ENCODE measurements at places on chromosomes 7 and 10. TPM values are rescaled to one million over a fixed set of nuclear protein-coding genes. Genes with fewer than 3 reads are reported as not detected.
A peak's percentile ranks its signal among the peaks of the same experiment; 100 is the strongest.

GRCh38 chr7:47973739-47974138 is 5.7 kb downstream of the HUS1 start:
- no peak for DNase-seq

Gene EXOC4
- 55.7 TPM for total RNA-seq

Gene TRIM50
- not detected for total RNA-seq

Gene ETV1
- 15.2 TPM for total RNA-seq

DNA sequence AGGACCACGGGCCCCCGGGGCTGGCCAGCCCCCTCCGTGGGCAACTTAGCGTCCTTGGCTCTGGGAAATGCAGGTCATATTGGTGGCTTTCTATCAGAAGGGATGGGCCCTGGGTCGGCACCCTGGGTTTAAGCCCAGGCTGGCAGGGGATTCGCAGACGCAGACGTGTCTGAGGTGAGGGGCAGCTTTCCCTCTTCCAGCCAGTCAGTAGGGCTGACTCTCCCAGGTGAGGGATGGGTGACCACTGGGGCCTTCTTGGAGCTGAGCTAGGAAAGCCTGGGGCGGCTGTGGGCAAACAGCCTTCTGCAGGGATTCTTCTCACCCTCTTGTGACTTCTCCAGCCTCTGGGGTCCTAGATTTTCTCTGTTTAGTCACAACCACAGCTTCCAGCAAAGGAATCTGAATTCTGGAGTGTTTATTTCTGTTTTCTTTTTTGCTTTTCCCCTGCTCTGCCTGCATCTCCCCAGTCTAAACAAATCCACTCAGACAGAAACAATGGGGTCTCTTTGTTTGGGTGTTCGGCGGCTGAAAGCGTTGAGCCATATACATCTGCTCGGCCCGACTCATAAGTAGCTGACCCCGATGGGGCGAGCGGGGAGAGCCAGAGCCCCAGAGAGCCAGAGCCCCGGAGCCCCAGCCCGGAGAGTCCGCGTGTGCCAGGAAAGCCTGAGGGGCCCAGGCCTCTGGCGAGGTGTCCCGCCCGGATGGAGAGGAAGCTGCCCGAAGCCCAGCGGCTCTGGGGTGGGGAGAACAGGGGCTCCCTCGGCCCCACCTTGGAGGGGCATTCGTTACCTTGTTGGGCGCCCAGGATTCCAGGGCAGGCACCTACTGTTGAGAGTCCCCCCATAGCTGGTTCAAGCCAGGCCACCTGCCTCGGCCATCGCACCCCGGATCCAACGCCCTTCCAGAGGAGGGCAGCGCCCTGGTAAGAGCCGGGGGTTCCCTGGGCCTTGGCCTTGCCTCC is 2.0 kb downstream of the MNX1 start:
- DNase-seq: no peak

GRCh38 chr7:123865517-123866117 is 20.6 kb downstream of the HYAL4 start:
- DNase-seq: peak; percentile 56
